Transverse colon (tissue), 4 donors: ENCODE measurements at places on chromosomes 5 and 9. TPM values are rescaled to one million over a fixed set of nuclear protein-coding genes. Genes with fewer than 3 reads are reported as not detected.

The ZNF366 gene
- total RNA-seq = 0.68 TPM

The C6 gene
- 2.2 TPM for total RNA-seq

The UNC5A gene
- total RNA-seq = not detected

The TNPO1 gene
- 106 TPM for total RNA-seq

The ELOVL7 gene
- total RNA-seq = 13.8 TPM

The CCNJL gene
- 29.8 TPM for total RNA-seq

The LRRC14B gene
- not detected for total RNA-seq

The WWC1 gene
- total RNA-seq = 15.7 TPM

The GAPT gene
- total RNA-seq = not detected

The DMRT3 gene
- not detected for total RNA-seq

The PTGS1 gene
- 27.9 TPM for total RNA-seq

The COX7C gene
- 343 TPM for total RNA-seq

The IFNA13 gene
- not detected for total RNA-seq

The NR6A1 gene
- 9.7 TPM for total RNA-seq

The ZNF454 gene
- total RNA-seq = not detected

The LHX3 gene
- total RNA-seq = not detected

The SARDH gene
- total RNA-seq = 0.68 TPM
